ENCODE measurements at places on chromosomes 11 and 22. TPM values are rescaled to one million over a fixed set of nuclear protein-coding genes. Genes with fewer than 3 reads are reported as not detected.

NRGN gene
- 2.9 TPM for total RNA-seq

DNA sequence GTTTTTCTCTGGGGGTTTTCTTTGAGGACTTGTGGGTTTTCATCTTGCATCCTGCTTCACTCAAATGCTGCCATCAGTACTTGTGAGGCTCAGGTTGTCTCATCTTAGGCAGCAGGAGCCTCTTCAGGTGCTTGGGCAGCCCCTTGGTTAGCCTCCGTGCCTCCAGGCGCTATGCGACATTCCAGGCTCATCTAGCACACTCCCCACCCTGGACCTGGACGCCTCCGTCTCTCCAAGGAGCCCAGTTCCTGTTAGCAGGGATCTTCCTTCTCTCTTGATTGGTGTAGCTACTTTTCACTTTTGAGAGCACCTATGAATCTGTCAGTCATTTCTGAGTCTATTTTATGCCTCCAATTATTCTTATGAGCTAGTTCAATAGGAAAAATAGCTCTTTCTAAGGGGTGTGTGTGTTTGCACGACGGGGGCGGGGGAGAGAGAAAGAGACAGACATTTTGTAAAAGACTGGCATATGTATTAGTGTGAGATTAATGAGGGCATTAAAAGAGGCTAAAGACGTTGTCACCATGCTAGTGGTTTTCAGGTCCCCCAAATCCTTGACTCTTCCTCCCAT lies 7.8 kb downstream of the TUBA8 start:
- H3K27ac ChIP-seq, result no peak overlapping the region
- no peaks in the 10 kb centered on the region for H3K27me3 ChIP-seq
- H3K36me3 ChIP-seq, result no peaks in the 10 kb centered on the region
- no peak overlapping the region for H3K4me3 ChIP-seq
- DNase-seq, result no peak

USP2 gene
- total RNA-seq, result 0.21 TPM

TRIM49 gene
- not detected for total RNA-seq

KCNJ1 gene
- total RNA-seq, result not detected

GRCh38 chr22:33000342-33001280 lies 57.6 kb downstream of the SYN3 start:
- peaks cover 27% of the 10 kb centered on the region for H3K4me1 ChIP-seq
- no peaks in the 10 kb centered on the region for H3K27me3 ChIP-seq
- H3K27ac ChIP-seq, result no peak overlapping the region
- H3K4me3 ChIP-seq, result no peak overlapping the region
- peak; percentile 55 for DNase-seq

- DNase-seq, result no peak
- H3K36me3 ChIP-seq, result no peaks in the 10 kb centered on the region
- H3K27ac ChIP-seq, result no peak overlapping the region
- H3K4me3 ChIP-seq, result no peak overlapping the region
Measured at GRCh38 chr11:33452836-33453624, 195.8 kb downstream of the HIPK3 start.

GRCh38 chr22:22877523-22878210 lies 9.9 kb upstream of the IGLL5 start:
- no peak overlapping the region for H3K27ac ChIP-seq
- no peaks in the 10 kb centered on the region for H3K36me3 ChIP-seq
- peak; percentile 43 for DNase-seq
- H3K27me3 ChIP-seq, result no peaks in the 10 kb centered on the region

PHLDA2 gene
- total RNA-seq, result 34.6 TPM

GRCh38 chr11:1530686-1531448 lies 41.2 kb downstream of the DUSP8 start:
- no peaks in the 10 kb centered on the region for H3K4me1 ChIP-seq
- H3K27ac ChIP-seq, result no peak overlapping the region
- DNase-seq, result no peak
- H3K36me3 ChIP-seq, result no peaks in the 10 kb centered on the region
- H3K27me3 ChIP-seq, result no peaks in the 10 kb centered on the region

DNA sequence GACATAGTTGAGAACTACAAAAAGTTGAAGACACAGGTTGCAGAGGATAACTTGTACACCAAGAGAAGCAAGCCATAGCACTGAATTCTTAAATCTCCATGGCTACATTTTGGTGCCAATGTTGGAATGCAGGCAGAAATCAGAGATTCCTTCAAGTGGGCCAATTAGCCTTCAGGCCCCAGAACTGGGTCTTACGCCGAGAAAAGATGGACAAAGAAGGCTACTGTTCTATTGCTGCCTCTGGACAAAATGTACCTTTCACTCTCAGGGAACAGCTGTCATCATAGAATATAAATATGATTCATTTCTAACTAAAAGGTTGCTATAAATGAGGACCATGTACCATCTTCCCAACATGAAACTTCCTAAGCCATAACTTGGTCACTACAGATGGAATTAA lies 13.7 kb downstream of the TMEM216 start:
- H3K4me3 ChIP-seq, result no peak overlapping the region
- DNase-seq, result no peak
- no peaks in the 10 kb centered on the region for H3K4me1 ChIP-seq
- no peak overlapping the region for H3K27ac ChIP-seq
- H3K36me3 ChIP-seq, result peaks cover 98% of the 10 kb centered on the region

OR5A1 gene
- total RNA-seq, result not detected

GRCh38 chr22:23562186-23562585 lies 17.9 kb downstream of the IGLL1 start:
- H3K36me3 ChIP-seq, result no peaks in the 10 kb centered on the region
- no peak overlapping the region for H3K27ac ChIP-seq
- H3K4me1 ChIP-seq, result no peaks in the 10 kb centered on the region

- no peaks in the 10 kb centered on the region for H3K36me3 ChIP-seq
- H3K27ac ChIP-seq, result no peak overlapping the region
- no peak for DNase-seq
Measured at GRCh38 chr11:113082341-113082955, 121.2 kb downstream of the NCAM1 start.

DNA sequence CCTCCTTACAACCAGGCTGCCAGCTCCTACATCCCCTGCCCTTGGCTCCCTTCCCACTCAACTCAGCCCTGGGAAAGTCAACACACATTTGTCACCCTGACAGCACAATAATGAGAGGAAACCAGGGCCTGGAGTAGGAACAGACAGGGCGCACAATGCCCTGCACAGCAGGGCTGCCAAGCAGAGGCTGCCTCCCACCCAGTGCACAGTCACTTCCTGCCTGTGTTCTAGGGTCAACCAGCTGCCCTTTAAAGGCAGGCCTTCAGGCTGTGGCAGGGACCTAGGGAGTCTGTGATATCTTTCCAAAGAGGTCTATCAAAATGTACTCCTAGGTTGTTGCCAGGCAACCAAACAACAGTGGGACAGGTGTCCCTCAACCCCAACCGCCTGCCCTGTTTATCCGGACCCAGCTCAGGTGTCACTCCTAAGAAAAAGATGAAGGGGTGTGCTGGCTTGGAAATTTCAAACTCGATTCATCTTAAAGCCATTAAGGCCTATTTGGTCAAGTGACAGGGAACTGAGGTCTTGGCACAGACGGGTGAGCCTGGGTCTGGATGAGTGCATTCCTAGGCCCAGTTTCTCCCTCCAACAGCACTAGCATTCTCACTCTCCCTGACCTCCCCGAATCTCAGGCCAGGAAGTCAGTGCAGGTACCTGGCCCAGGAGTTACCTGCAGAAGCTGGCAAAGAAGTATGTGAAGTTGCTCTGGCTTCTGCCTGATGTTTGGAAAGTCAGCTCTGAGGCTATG lies 110.3 kb upstream of the PITPNB start:
- H3K27ac ChIP-seq, result no peak overlapping the region
- no peak for DNase-seq
- no peaks in the 10 kb centered on the region for H3K36me3 ChIP-seq
- H3K4me3 ChIP-seq, result no peak overlapping the region
- H3K4me1 ChIP-seq, result 0 out of 2 replicates have a peak, but pooled peaks cover 3% of the 10 kb centered on the region

PITPNM1 gene
- total RNA-seq, result 18.7 TPM

DNA sequence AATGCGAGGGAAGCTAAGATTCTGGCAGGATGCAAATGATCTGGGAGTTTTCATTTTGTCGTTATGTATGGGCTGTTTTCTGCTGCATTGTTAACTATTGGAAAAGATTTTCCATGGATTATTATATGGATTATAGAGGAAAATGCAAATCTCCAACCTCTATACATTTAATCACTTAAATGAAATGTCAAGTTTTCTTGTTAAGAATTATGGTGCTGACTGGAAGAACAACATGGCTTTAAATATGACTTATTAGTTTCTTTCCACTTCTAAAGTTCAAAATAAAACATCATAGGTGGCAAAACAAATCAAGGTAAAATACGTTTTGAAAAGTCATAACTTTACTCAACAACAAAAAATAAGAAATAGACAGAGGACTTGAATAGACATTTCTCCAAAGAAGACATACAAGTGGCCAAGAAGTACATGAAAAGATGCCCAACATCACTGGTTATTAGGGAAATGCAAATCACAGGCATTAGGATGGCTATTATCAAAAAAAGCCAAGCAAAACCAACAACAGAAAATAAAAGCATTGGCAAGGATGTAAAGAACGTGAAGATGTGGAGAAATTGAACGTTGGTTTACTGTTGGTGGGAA lies 56.2 kb upstream of the CLDN5 start:
- H3K27me3 ChIP-seq, result peaks cover 2% of the 10 kb centered on the region
- no peak for DNase-seq
- H3K36me3 ChIP-seq, result no peaks in the 10 kb centered on the region
- peaks cover 31% of the 10 kb centered on the region for H3K4me1 ChIP-seq

DNA sequence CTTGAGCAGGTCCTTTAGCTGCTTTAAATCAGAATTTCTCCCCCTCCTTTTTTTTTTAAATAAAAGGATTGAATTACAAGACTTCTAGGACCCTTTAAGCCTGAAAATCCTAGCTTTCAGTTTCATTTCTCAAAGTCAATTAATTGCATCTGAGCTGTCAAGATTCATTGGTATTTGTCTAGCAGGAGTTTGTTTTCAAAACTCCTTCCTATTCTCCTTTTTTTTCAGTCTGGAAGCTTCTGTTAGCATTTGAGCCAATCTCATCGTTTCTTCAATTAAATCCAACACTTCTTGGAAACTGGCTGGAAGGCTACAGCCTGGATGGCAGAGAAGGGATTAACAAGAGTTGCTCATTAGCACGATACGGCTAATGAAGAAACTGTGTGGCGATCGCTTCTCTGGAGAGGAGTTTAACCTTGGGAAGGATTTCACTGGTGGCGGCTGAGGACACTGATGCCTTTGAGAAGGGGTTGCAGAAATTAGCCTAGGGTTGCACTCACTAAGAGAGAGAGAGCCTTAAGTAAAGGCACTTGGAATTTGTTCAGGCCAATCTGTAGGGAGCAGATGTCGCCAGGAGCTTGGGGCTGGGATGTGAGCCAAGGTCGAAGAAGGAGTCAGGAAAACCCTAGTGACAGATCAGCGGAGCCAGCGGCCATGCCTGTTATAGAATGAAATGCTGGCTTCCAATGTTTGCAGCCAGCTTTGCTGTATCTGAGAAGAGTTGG lies 43.8 kb upstream of the API5 start:
- H3K4me1 ChIP-seq, result no peaks in the 10 kb centered on the region
- H3K27ac ChIP-seq, result no peak overlapping the region
- DNase-seq, result no peak
- H3K36me3 ChIP-seq, result no peaks in the 10 kb centered on the region

GRCh38 chr22:20143883-20144665 lies 6.8 kb downstream of the CCDC188 start:
- H3K4me3 ChIP-seq, result no peak overlapping the region
- peaks cover 11% of the 10 kb centered on the region for H3K4me1 ChIP-seq
- H3K27ac ChIP-seq, result no peak overlapping the region
- DNase-seq, result no peak
- H3K36me3 ChIP-seq, result peaks cover 11% of the 10 kb centered on the region
- H3K27me3 ChIP-seq, result no peaks in the 10 kb centered on the region

DNA sequence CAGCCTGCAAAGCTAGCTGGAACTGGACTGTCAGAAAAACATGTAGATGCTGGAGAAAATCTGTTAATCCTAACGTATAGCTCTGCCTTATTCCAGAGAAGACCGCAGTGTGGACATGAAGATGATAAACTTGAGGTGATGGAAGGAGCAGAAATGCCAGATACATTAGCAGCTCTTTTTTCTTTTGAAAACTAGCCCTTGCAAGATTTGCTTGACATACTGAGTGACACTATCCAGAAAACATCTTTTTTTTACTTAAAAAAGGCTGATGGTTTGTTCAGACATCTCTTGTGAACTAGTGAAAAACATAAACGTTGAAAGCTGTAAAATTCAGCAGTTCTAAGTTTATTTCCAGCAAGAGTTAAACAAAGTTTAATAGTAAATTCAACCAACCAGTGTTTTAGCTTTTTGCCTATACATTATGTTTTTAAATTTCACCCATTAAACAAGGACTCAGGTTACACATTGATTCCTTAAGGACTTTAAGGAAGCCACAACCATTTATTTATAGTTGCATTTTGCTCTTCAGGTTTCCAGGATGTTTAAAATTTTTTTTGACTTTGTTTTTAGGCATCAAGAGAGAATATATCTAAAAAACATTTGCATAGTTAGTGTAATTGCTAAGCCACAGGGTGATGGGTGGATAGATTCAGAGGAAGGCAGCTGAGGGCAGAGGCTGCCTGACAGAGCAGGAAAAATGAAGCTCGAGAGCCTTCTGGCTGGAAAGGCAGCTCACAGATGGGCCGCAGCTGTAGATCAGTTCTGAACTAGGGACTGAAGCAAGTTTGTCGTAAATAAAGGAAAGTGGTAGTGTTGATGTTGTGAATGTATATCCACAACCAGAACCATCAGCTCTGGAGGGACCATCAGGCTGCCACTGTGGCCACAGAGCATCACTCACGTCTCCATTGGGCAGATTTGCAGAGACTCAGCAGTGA lies 9.5 kb downstream of the SNAP29 start:
- H3K27ac ChIP-seq, result no peak overlapping the region
- H3K27me3 ChIP-seq, result no peaks in the 10 kb centered on the region
- H3K4me3 ChIP-seq, result no peak overlapping the region
- DNase-seq, result no peak
- no peaks in the 10 kb centered on the region for H3K4me1 ChIP-seq

- H3K27me3 ChIP-seq, result no peaks in the 10 kb centered on the region
- no peak overlapping the region for H3K4me3 ChIP-seq
- no peaks in the 10 kb centered on the region for H3K4me1 ChIP-seq
- H3K36me3 ChIP-seq, result no peaks in the 10 kb centered on the region
Measured at GRCh38 chr11:70637186-70637800, 239.0 kb downstream of the CTTN start.

DNA sequence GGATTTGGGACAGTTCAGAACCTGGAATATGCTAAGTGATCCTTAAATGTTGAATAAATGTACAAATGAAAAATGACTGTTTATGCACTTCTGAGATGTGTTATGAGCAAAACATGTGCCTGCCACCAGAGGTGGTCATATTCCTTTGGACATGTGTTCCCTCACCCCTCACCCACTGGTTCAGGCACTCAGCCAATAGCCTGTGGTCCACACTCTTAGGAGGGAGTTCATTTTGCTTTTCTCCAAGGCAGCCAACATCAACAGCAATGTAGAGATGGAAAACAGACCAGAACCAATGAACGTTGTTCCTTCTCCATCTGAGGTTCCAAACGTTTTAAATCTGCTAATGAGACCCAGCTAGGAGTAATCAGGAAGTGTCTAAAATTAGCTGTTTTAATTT lies 44.0 kb downstream of the RPUSD4 start:
- DNase-seq, result no peak
- H3K36me3 ChIP-seq, result no peaks in the 10 kb centered on the region
- H3K4me3 ChIP-seq, result no peak overlapping the region
